ENCODE measurements at places on chromosomes 7 and 10.
A peak's percentile ranks its signal among the peaks of the same experiment; 100 is the strongest.

- DNase-seq = peak; percentile 41
Observed at GRCh38 chr10:68208424-68209042, 23.4 kb downstream of the ATOH7 start.

GRCh38 chr7:70502117-70502863 lies 629.7 kb upstream of the GALNT17 start:
- no peak for DNase-seq

- peak; percentile 29 for DNase-seq
Observed at GRCh38 chr10:27743012-27743876, 2.4 kb downstream of the MKX start.

GRCh38 chr7:154857240-154857639 lies 145.7 kb downstream of the PAXIP1 start:
- no peak for DNase-seq

GRCh38 chr10:119691726-119692125 lies 34.1 kb upstream of the INPP5F start:
- DNase-seq = no peak

- no peak for DNase-seq
Observed at GRCh38 chr7:112061051-112061450, 145.1 kb downstream of the DOCK4 start.

DNA sequence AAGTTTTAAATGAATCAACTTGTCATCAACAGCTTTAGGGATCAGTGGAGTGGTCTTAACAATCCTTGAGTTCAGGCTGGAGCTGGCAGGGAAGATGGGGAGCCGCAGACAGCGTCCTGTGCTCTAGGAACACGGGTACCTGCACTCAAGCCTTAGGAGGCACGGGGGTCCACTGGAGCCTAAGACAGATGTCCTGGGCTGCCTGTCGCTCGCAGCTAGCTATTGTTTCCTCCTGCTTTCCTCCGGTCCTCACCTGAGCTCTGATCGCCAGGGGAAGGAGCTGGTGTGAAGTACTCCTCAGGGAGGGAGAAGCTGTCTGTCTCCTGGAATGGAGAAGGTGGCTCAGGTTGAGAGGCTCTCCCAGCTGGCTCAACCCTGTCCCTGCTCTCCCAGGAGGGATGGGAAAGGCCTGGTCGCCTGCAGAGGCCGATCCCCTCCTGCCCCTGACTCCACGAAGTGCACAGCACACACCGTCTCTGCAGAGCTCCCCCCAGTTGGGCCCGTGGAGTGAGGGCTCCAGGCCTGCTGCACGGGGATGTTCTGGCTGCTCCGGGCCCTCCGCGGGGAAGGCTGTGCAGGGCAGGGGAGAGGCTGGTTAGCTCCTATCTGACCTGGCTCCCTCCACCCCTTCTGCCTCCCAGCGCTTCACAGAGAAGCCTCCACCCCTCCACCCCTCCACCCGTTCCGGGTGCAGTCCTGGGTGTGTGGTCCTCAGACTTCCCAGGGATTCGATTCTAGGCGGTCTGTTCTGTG lies 14.5 kb upstream of the PYROXD2 start:
- no peak for DNase-seq

GRCh38 chr10:58360412-58361004 lies 24.7 kb upstream of the TFAM start:
- no peak for DNase-seq

DNA sequence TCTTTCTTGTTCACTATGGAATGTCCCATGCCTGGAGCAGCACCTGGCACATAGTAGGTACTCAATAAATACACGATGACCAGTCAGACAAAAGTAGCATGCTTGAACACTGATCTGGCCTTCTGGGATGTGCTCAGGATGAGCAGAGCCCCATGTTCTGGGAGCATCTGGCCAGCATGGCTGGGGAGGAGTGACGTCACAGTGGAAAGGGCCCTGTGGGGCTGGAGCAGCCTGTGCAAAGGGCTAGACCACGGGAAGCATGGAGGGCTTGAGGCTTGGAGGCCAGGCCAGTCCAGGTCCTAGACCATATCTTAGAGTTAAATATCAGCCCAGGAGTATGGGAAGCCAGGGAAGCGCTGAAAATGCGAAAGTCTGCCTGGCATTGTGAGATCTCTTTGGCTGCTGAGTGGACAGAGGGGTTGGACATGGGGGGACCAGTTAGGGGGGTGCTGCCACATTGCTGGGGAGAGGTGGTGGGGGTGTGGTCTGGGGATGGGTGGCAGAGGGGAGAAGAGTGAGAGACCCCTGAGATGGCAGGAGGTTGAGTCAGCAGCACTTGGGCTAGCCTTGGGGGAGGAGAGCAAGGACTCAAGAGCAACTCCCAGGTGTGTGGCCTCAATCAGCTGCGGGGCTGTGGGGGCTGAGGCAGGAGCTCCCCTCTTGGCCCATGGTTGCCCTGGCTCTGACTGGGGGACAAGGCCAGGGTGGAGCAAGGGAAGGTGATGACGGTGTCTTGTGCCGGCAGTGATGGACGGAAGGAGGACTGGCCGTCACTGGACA lies 34.9 kb downstream of the ZCCHC24 start:
- no peak for DNase-seq

GRCh38 chr7:103934508-103934907 lies 55.0 kb downstream of the RELN start:
- DNase-seq = no peak

- no peak for DNase-seq
Observed at GRCh38 chr7:36128448-36129047, 24.5 kb upstream of the EEPD1 start.

All from GM20000 (cell line).